ENCODE measurements at places on chromosomes 2 and 18.

- DNase-seq: no peak
Observed at GRCh38 chr2:226766352-226767055, 33.1 kb downstream of the IRS1 start.

DNA sequence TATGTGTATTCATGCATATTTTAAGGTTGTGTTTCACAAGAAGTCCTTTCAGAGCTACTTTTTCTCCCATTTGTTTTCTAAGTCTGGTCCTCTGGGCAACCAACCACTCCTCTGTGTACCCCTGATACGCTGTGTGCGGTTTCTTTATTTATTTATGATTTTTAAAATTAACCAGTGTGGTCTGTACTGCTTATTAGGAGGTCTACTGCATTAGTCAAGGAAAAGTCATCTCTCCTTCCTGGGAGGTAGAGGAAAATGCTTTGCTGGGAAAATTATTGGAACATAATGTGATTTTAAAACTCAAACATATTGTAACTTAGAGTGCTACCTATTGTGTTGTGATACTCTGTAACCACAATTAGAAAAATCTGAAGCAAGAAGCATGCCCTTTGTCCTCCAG, 1404.3 kb downstream of the SUCLG1 start:
- no peak for DNase-seq

DNA sequence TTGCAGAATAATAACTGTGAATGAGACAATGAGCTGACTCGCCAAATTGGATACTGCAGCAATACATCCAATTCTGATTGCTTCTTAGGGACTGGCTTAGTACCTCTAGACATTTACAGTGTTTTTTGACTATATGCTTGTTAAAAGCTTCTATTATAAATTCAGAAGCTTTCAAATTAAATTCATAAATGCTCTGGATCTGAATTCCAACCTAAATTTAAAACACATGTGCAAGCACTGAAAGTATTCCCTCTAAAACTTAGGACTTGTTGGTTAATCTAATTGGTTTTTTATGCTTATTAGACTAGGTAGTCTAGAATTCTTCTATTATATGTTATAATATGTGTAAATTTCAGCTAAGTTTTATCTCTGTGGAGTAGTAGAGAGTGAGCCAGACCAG, 306.9 kb downstream of the CPS1 start:
- DNase-seq: no peak

DNA sequence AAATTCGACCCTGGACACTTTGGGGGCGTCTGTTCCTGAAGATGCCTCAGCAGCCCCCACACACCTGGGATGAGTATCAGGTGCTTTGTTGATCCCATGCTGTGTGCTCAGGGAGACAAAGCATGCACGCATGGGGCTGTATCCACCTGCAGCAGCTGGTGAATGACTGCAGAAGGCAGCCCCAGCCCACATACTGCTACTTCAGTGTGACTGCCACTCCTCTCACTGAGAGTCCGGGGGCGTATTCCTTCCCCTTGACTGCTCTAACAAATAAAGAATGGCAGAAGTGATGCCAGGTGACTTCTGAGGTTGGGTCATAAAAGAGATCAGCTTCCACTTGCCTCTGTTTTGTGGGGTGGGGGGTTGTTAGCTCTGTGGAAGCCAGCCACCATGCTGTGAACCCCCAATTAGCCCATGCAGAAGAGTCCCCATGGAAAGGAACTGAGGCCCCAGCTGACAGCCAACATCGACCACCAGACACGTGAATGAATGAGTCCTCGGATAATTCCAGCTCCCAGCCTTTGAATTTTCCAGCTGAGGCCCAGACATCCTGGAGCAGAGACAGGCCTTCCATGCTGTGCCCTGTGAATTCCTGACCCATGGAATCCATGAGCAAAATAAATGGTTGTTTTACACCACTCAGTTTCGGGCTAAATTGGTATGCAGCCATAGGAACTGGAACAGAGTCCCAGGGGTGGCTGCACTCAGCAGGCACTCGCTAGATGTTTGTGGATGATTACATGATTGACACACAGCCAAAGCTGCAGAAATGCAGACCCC, 289.3 kb downstream of the CELF4 start:
- no peak for DNase-seq

DNA sequence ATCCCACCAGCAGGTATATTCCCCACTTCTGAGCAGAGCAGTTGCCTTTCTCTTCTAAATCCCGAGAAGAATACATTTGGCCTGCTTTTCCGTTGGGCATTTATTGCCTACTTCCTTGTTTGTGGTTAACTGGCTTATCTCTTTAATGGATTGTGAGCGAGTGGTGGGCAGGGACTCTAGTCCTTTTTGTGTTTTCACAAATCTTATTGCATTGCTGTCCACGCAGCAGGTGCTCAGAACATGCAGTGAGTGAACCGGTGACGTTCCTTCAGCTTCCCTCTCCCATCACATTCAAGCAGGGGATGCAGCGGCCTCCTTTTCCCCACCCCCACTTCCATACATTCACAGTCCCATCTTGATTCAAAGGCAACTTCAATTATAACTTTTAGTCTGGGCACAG, 28.9 kb upstream of the GAREM2 start:
- DNase-seq: no peak

Measured in HTR-8/SVneo (cell line).